ENCODE measurements at places on chromosomes 7 and 10. TPM values are rescaled to one million over a fixed set of nuclear protein-coding genes. Genes with fewer than 3 reads are reported as not detected.

Gene POU6F2
- total RNA-seq: not detected

DNA sequence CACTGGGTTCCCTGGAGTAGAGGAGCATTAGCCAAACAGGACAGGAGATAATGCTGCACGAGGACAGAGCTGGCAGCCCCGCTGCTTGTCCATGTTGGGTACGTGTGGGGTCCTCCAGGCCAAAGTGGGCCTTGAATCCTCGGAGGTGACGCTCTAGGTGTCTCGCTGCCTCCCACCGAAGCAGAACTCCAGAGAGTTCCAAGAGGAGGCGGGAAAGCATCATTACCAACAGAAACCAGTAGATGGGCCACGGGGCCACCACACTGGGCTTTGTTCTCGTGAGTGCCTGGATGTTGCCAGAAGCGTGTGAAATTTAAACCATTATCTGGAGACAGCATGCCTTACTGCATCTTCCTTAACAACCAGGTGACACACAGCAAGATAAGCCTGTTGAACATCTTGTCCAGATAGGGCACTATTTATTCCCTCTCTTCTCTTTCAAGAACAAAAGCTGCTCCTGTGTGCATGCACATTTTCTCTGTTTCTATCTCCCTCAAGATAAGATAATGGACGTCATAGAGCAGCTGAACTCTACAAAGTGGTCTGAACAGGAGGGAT lies 56.8 kb downstream of the TNS3 start:
- no peak overlapping the region for H3K4me3 ChIP-seq
- no peaks in the 10 kb centered on the region for H3K27me3 ChIP-seq
- no peak for DNase-seq

DNA sequence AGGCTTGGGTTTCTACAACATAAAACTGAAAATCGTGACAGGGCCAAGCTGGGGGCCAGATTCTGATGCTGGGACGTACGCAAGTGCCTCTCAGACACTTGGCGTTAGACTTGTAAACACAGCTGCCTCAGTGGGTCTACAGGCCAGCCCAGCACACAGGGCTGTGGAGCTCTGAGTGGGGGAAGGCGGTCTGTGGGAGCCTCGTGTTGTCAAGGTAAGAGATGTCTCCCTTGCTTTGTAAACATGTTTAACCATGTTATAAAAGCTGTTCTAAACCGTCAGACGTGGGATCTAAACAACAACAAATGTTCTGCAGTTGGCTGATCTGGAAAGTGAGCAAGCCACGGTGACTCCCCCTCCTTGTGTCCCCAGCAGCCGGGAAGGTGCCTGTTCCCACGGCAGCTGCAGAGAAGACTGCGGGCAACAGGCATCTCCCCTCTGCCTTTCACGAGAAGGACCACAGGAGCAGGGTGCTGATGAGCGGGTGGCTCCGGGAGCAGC lies 67.8 kb downstream of the ZRANB1 start:
- peaks cover 51% of the 10 kb centered on the region for H3K27me3 ChIP-seq
- no peak overlapping the region for H3K4me3 ChIP-seq
- no peaks in the 10 kb centered on the region for H3K36me3 ChIP-seq
- no peak overlapping the region for H3K27ac ChIP-seq
- DNase-seq: no peak

Gene WNT8B
- not detected for total RNA-seq

Gene DIP2C
- 4.1 TPM for total RNA-seq

- H3K27me3 ChIP-seq: peaks cover 12% of the 10 kb centered on the region
- H3K36me3 ChIP-seq: peaks cover 3% of the 10 kb centered on the region
- peaks cover 3% of the 10 kb centered on the region for H3K4me1 ChIP-seq
- peak; percentile 58 for DNase-seq
- no peak overlapping the region for H3K27ac ChIP-seq
- H3K4me3 ChIP-seq: no peak overlapping the region
Observed at GRCh38 chr7:36670585-36671431, 53.5 kb downstream of the AOAH start.

- peaks cover 6% of the 10 kb centered on the region for H3K27me3 ChIP-seq
- no peak overlapping the region for H3K4me3 ChIP-seq
- peaks cover 3% of the 10 kb centered on the region for H3K36me3 ChIP-seq
- no peak for DNase-seq
- no peak overlapping the region for H3K27ac ChIP-seq
Observed at GRCh38 chr7:107138696-107139420, 29.9 kb upstream of the HBP1 start.

Gene ITPRID1
- total RNA-seq: not detected

DNA sequence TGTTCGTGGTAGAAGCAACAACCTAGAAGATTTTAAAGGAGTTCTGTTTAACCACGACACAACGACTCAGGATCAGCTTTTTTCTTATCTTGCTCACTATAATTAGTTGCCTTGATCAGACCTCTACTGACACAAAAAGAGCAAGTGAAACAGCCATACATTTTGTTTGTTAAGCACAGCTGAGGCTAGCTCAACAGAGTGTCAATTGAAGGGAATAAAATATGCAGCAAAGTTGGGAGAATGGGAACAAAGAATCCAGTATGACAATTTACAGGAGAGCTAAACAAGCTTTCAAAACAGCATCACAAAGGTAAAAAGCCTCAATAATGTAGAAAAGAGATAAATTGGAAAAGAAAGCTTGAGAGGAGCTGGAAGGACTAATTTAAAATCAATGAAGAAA lies 40.5 kb upstream of the HERPUD2 start:
- peaks cover 6% of the 10 kb centered on the region for H3K4me1 ChIP-seq
- peaks cover 9% of the 10 kb centered on the region for H3K27me3 ChIP-seq
- DNase-seq: no peak
- no peak overlapping the region for H3K4me3 ChIP-seq
- H3K36me3 ChIP-seq: peaks cover 7% of the 10 kb centered on the region
- no peak overlapping the region for H3K27ac ChIP-seq

DNA sequence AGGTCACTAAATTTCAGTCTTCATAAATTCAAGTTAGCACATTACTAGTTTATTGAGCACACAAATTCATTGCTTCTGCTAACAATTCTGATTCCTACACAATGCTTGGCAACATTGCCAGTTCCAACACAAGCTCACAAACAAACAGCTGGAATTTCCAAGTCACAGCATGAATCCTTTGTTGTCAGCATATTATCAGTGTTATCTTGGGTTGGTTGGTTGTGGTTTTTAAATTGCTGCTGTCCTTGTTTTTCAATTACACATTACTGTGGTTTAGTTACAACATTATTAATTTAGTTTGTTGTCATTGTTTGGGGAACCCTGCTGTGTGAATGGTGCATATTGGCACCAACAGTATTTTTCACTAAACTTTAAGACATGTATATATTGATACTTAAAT lies 86.0 kb upstream of the ARID5B start:
- H3K36me3 ChIP-seq: no peaks in the 10 kb centered on the region
- H3K4me1 ChIP-seq: no peaks in the 10 kb centered on the region
- peaks cover 9% of the 10 kb centered on the region for H3K27me3 ChIP-seq
- H3K27ac ChIP-seq: no peak overlapping the region
- H3K4me3 ChIP-seq: no peak overlapping the region

- H3K27ac ChIP-seq: no peak overlapping the region
- H3K4me3 ChIP-seq: no peak overlapping the region
- H3K4me1 ChIP-seq: no peaks in the 10 kb centered on the region
- peaks cover 14% of the 10 kb centered on the region for H3K27me3 ChIP-seq
Observed at GRCh38 chr10:124296813-124297788, 121.6 kb downstream of the OAT start.

DNA sequence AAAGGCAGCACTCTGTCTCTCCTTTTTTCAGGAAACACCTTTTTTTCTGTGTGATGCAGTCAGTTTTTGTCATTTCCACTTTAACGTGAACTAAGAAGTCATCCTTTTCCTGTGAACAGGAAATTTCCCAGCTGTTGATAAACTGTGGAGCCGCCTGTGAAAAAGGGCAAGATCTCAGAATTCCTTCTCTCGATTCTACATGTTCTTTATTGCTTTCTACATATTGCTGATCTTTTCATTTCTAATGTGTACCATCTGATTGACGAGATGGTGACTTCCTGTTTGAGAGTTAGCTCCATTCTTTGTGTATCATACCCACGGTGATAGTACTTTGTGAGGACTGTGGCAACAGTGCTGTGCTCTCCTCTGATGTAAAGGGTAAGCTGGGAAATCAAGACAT lies 50.4 kb downstream of the ADD3 start:
- H3K4me1 ChIP-seq: peaks cover 55% of the 10 kb centered on the region
- H3K36me3 ChIP-seq: no peaks in the 10 kb centered on the region
- no peak for DNase-seq

- H3K27me3 ChIP-seq: peaks cover 72% of the 10 kb centered on the region
- H3K4me3 ChIP-seq: peak overlapping the region; percentile 86
- no peak for DNase-seq
- H3K27ac ChIP-seq: no peak overlapping the region
- H3K36me3 ChIP-seq: peaks cover 5% of the 10 kb centered on the region
Observed at GRCh38 chr10:124447751-124448466, 1.9 kb downstream of the NKX1-2 start.

- no peak for DNase-seq
- no peak overlapping the region for H3K27ac ChIP-seq
- H3K4me3 ChIP-seq: no peak overlapping the region
- peaks cover 10% of the 10 kb centered on the region for H3K36me3 ChIP-seq
- no peaks in the 10 kb centered on the region for H3K27me3 ChIP-seq
Observed at GRCh38 chr10:16681521-16681920, 135.7 kb downstream of the RSU1 start.

- H3K27ac ChIP-seq: no peak overlapping the region
- H3K4me3 ChIP-seq: no peak overlapping the region
- H3K27me3 ChIP-seq: peaks cover 8% of the 10 kb centered on the region
Observed at GRCh38 chr10:128777342-128777741, 651.1 kb upstream of the MKI67 start.

DNA sequence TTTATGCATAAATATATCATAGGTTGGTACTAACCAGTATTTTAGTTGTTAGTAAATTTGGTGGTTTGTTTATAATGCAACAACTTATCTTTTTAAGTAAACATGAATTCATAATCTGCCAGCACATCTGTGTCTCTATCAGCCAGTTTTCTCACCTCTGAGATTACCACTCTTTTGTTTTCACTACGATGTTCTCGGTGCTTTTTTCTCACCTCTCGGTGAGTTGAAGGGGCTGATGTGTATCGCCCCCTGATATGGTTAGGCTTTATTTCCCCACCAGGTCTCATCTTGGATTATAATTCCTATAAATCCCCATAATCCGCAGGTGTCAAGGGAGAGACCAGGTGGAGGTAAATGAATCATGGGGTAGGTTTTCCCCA lies 114.1 kb downstream of the CAMK1D start:
- no peaks in the 10 kb centered on the region for H3K27me3 ChIP-seq
- H3K4me3 ChIP-seq: no peak overlapping the region
- peak overlapping the region; percentile 1 for H3K27ac ChIP-seq
- H3K36me3 ChIP-seq: no peaks in the 10 kb centered on the region
- H3K4me1 ChIP-seq: peaks cover 15% of the 10 kb centered on the region

Gene GSDME
- not detected for total RNA-seq

DNA sequence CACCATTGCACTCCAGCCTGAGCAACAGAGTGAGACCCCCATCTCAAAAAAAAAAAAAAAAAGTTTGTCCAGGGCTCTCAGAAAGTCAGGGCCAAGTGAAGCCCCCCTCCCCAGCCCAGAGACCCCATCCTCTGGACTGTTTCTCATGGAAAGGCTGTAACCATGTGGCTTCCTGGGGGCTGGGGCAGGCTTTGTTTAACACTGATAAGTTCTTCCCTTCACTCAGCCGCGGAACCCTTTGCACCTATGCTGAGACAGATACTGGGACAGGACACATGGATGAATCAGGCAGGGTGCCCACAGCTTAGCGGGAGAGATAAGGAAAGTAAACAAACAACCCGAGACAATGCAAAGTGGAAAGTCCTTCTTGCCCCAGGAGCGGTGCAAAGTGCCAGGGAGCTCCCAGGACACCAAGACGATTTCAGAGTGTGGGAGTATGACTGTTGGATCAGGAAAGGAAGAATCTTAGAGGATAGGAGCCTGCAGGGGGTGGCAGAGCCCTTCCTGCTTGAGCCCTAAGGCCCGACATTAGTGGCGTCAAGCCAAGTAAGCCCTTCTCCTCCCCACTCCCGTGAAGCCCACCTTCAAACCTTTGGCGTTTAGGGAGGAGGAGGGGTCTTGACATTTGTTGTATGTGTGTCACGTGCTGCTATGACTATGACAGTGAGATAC lies 11.6 kb downstream of the MLXIPL start:
- no peak for DNase-seq
- H3K4me3 ChIP-seq: no peak overlapping the region
- no peaks in the 10 kb centered on the region for H3K36me3 ChIP-seq
- H3K27me3 ChIP-seq: peaks cover 56% of the 10 kb centered on the region

DNA sequence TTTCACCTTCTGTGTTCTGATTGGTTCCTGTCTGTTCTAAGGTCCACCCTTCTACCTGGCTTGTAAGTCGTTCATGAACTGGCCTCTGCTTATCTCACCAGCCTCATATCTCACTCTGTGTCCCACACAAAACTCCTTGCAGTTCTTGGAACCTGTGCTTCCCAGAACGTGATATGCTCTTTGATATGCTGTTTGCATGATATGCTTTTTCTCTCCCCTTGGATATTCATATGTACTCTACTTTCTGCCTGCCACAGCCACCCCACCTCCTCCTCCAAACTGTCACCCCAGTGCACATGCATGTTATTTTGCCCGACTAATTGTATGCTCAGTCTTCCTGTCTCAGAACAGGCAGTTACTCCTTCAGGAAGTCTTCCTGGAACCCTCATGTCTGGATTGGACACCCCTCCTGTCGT lies 1.9 kb upstream of the ITPRIP start:
- no peak for DNase-seq
- peaks cover 31% of the 10 kb centered on the region for H3K4me1 ChIP-seq
- no peak overlapping the region for H3K4me3 ChIP-seq
- peaks cover 5% of the 10 kb centered on the region for H3K27me3 ChIP-seq

Gene HTR5A
- total RNA-seq: not detected

DNA sequence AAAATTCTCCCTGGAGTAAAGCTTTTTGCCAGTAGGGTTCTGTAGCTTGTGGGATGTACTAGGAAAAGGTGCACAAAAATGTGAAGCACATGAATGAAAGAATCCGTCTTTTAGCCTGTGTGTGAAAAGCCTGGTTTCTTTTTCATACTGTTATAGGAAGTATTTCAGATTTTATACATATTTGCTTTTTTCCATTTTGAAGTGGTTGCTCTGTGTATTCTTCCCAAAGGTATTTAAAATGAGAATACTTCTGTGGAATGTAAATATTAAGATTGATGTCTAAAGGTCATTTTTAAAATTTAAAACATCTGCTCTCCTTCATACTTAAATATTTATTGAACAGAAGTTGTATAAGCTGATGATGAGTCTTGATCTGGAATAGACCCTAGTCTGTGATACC lies 96.8 kb downstream of the CDK14 start:
- H3K36me3 ChIP-seq: no peaks in the 10 kb centered on the region
- H3K27me3 ChIP-seq: no peaks in the 10 kb centered on the region
- no peak overlapping the region for H3K4me3 ChIP-seq
- H3K27ac ChIP-seq: no peak overlapping the region
- DNase-seq: no peak

Data from T-helper 17 cell (primary cell).